HTR-8/SVneo (cell line): ENCODE measurements at places on chromosomes 4 and X.

DNA sequence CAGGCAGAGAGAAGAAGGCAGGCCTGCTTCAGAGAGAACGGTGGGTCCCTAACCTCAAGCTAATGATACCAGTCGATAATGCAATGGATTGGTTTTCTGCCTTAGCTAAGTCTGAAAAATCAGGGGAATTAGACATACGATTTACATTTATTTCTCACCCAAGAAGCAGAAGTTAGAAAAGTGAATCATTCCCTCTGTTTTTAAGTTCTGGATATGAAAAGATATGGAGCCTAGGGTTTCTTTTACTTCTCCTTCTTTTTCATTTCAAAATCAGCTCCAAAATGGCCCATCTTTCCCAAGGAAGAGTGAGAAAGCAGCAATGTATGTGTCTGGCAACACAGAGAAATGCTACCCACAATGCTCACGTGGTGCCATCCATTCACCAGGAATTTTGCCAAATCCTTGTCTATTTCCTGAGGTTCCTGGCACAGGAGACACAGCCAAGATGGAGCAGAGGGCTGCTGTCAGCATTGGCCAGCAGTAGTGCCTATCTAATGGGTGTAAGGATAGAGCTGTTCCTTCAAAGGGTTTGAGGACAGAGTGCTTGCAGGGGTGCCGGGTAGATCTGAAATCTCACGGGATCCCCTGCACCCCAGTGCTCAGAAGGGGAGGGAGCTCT lies 231.5 kb downstream of the MAML3 start:
- no peak for DNase-seq

DNA sequence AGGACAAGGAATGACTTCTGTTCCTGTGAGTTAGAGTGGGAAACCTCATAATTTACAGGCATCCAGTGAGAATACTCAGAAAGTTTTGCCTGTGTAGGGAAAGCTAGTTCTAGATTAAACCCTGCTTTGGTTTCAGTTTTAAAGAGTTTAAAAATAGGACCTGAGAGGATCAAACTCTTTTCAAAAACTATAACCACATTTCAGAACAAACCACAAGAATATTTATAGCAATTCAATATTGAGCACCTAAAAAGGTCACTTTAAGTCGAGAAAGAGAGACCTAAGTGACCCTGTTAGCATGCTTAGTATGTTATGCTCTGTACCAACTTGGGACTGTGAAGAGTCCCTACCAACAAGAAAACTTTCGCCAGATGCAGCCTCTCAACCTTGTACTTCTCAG lies 17.4 kb upstream of the PWWP3B start:
- DNase-seq = no peak

GRCh38 chr4:150321113-150321512 lies 242.9 kb downstream of the DCLK2 start:
- no peak for DNase-seq

- no peak for DNase-seq
Observed at GRCh38 chrX:109720947-109721346, 12.1 kb downstream of the ACSL4 start.

- peak; percentile 40 for DNase-seq
Observed at GRCh38 chr4:173370130-173370476, 651 bp upstream of the SAP30 start.

DNA sequence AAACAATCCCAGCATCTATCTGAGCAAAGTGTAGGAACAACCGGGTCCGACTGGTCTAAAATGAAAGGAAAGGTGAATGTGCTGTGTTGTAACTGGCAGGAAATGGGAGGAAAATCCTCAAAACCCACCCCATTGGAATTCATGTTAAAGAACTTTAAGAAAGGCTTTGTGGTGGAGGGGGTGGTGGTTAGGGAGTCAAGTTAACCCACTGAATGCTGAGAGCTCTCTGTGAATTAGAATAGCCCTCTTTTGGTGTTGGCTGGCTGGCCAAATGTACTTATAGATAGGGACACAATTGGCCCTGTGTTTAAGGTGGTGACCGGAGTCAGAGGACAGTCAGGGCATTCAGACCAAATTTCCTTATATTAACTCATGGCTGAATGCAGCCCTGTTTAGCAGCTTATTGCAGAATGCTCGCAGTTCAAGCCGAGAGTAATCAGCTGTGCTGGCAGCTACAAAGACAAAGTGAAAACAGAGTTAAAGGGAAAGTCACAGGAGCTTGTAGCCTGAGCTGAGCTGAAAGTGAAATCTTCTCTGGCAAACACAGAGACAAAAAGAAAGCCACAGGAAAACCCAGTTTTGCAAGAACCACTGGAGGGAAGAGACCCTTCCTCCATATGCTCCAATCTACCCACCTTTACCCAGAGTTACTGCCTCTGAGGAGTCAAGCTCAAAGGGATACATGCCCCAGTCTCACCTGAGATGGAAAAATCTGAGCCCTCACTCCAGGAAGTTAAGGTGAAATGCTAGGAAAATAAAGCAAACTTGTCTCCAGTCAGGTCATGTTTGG lies 38.5 kb upstream of the UGT2B7 start:
- DNase-seq = no peak

DNA sequence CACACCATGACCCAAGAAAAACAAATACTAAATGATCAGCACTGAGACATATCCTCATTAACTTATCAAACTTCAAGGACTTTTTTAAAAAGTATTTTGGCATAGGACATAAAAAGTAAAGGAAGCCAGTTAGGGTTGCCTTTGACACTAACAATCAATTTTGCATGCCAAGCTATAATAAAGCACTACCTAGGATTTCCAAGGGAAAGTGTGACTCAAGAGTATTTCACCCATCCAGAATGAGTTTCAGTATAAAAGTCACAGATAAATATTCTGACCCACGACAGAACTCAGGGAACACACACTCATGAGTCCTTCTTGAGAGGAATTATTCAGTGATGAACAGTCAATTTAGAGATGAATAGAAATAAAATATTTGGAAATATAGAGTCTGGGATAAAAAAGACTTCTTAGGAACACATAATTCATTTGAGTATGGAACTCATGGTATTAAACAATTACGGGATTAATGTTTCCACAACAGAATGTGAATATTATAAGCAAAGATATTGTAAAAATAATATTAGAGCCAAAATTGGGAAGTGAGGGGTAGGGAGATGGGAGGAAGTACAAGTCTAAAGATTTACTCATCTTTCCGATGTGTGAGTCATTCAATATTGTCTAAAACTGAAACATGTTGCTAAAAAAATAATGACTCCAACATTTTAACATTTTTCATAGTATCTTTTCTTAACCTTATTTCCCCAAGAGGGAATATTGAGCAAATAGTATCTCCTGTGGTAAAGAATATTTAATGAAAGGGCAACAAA lies 143.5 kb upstream of the LNX1 start:
- DNase-seq = peak; percentile 6

DNA sequence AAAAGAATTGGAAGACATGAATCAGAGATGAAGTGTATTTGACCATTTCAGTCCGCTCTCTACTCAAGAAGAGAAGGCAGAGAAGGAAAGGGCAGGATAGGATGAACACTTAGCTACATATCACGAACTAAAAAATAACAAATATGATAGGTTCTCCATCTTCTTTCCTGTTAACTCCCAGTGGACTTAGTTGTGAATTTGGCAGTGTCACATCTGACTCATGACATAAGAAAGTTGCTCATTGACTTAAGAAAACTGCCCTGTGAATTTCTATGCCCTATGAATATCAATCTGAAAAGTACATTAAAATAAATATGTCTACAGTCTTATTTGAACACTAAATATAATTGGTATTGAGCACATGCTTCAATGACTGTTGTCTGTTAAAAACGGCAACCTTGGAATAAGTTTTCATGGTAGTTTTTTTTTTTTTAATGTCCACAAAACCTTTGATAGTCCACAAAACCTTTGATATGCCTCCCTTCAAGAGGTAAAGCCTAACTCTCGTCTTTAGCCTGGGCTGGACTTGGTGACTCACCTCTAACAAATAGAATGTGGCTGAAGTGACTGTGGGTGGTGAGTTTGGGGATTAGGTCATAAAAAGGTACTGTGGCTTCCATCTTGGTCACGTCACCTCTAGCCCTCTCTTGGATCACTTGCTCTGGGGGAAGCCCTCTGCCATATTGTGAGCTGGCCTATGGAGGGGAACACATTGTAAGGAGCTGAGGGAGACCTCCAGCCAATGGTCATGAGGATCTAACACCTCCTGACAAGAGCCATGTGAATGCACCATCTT lies 184.7 kb upstream of the S100G start:
- DNase-seq = no peak

GRCh38 chr4:130478406-130478805 lies 1382.5 kb downstream of the C4orf33 start:
- DNase-seq = peak; percentile 8
